CD4-positive, alpha-beta T cell treated with Interleukin-12 subunit alpha and Interleukin-12 subunit beta, for 1 hour (primary cell): ENCODE measurements at places on chromosomes 5 and 9.

GRCh38 chr5:129768735-129769134 is 20.8 kb downstream of the MINAR2 start:
- no peak for DNase-seq

DNA sequence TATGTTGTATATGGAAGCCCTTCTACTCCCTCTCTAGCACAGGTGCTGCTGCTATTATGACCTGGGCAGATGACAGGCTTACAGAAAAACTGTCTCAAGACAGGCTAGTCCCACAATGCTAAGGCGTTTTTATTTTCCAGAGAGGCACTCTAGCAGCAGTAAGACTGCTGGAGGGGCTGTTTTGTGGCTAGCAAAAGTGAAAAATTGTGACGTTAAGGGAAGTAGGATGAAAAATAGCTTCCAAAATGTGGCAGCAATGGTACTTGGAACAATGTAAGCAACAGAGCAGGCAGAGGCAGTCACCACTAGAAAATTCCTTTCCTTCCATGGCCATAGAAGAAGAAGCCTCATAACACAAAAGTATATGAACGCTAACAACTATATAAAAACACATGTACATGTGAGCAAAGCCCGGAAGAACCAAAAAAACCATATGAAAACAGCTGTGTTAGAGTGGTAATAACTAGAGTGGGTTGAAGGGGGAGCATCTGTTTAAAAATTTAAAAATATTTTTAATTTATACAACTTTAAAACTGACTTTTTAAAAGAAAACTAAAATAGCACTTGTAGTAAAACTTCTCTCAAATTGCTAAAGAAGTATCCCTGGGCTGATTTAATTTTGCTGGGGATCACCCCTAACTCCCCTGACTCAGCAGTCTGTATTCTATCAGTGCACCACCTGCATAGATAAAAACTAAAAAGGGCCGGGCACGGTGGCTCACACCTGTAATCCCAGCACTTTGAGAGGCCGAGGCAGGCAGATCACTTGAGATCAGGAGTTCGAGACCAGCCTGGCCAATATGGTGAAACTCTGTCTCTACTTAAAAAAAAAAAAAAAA is 30.6 kb downstream of the CLINT1 start:
- DNase-seq: no peak

DNA sequence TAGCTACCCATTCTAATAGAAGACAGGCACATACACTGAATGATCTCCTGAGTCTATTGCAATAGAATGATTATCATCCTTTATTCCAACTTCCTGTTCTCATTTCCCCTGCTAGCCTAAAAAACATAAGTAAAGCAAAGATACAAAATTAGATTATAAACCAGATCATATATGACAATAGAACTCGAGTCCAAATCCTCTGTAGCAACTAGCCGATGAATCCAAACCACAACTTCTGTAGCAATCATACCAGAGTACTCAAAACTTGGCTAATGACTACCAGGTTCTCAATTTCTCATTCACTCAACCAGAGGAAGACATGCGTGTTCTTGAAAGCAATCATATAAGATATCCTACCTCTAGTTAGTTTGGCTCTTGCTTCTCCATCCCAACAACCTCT is 622.1 kb downstream of the PSAT1 start:
- DNase-seq: no peak

GRCh38 chr9:96141128-96141474 is 160.9 kb downstream of the HSD17B3 start:
- no peak for DNase-seq

GRCh38 chr5:52987711-52988331 is 1.3 kb upstream of the ITGA2 start:
- DNase-seq: no peak

DNA sequence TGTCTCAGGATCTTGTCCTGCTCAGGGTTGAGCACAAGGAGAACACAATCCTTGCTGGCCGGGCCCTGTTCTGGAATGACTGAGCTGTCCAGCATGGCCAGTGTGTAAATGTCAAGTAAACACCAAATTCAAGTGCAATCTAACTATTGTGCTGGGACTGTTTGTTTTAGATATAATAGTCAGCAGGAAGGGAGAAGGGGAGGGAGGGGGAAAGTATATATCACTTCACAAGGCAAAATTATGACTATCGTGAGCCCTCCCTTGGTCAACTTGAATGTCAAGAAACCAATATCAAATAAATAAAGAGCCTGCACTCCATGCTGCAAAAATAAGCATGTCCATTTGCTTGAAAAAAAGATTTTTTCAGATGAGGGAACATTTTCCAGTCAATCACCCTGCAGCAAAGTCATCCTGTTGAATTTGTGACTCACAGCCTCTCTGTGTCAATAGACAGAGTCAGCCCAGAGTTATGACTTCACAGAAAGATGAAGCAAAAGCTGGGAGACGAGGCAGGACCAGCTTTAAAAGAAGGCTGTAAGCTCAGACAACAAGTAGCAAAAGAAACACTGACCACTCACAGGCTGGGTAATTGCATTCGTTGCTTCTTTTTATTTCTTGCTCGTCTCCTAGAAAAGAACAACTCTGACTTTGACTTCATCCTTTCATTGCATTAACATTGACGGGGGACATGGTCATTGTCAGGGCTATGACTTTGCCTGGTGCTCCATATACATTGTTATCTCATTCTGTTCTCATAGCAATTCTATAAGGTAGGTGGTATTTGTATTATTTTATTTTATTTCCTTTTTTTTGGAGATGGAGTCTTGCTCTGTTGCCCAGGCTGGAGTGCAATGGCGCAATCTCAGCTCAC is 15.3 kb upstream of the KLF4 start:
- DNase-seq: no peak

DNA sequence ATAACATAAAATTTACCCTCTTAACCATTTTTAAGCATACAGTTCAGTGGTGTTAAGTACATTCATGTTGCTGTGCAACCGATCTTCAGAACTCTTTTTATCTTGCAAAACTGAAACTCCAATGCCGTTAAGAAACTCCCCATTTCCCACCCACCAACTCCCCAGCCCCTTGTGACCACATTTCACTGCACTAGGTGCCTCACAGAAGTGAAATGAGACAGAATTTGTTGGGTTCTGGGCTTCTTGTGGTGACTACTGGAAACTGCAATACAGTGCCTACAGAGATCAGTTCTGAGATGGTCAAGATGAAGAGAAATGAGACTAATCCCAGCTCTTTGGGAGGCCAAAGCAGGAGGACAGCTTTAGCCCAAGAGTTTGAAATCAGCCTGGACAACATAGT is 202.1 kb upstream of the SLC30A5 start:
- DNase-seq: peak; percentile 3
